ENCODE measurements at places on chromosomes 1 and 21.

DNA sequence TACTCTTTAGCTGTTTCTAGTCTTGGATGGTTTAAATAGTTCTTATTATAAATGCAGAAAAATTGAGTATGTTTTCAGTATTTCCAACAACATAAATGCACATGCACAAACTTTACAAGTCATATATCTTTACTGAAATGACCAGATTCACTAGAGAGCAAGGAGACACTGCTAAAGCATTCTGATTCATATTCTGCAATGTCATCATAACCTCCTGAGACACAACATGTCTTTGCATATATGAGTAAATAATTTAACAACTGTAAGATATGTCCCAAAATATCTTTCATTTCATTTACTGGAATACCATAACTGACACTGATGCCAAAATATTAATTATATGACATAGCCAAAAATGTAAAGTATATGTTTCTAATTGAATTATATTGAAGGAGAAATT is 16.8 kb upstream of the SAMSN1 start:
- DNase-seq, result no peak

DNA sequence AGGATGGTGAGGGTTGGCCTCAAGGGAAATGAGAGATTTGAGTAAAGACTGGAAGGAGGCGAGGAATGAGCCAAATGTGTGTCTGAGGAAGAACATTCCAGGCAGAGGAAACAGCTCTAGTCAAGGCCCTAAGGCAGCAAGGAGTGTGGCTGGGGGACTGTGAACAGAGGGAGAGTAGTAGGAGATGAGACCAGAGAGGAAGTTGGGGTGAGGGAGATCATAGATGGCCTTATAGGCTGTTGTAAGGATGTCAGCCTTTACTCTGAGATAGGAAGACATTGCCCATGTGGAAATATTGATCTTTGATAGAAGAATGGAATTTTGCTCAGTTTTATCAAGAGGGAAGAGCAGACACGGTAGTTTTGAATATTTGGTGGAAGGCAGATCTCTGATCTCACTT is 55.2 kb upstream of the ARTN start:
- DNase-seq, result no peak

DNA sequence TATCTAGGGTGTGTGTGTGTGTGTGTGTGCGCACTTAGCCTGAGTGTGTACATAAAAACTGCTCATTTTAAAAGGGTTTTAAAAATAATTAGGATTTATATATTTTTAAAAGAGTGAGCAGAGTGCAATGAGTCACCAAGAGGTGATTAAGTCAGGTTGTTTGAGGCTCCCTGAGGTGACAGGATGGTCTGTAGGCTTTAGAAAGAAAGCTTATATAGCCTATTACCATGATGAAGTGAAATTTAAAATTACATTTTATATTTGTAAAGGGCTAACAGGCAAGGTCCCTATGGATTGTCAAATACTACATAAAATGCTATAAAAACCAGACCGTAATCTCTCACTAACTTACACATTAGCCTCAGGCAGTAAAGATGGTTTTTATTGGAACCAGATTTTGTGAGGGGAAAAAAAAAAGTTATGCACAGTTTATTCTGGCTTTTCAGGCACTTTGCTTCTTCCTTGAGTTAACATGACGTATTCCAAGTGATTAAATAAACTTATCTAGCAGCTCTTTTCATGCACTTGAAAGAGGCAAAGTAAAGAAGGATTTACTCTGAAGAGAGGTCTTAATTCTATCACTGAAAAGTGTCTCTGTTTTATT is 711.7 kb upstream of the PTBP2 start:
- no peak for DNase-seq

DNA sequence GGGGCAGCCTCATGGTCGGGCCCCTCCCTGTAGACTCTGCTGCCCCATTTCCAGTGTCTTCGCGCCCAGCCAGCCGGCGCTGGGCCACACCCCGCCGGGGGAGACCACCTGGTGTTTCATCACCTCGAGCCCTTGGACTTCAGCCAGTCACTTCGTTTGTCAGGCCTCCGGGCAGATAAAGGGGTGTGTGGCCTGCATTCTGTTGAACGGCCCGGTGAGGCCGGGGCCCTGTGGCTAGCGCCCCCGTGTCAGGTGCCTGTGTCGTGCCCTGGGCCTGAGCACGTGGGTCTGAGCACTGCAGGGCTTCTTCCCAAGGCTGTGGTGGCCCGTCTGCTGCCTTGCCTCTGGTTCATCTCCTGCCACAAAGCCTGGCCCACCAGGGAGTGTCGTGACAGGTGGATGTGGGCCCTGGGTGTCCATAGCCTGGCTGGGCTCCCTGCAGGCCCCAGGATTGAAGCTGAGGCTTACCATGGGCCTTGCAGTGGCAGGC is 65.2 kb upstream of the DIP2A start:
- no peak for DNase-seq

GRCh38 chr1:198157847-198158725 is 1.3 kb downstream of the NEK7 start:
- peak; percentile 25 for DNase-seq

DNA sequence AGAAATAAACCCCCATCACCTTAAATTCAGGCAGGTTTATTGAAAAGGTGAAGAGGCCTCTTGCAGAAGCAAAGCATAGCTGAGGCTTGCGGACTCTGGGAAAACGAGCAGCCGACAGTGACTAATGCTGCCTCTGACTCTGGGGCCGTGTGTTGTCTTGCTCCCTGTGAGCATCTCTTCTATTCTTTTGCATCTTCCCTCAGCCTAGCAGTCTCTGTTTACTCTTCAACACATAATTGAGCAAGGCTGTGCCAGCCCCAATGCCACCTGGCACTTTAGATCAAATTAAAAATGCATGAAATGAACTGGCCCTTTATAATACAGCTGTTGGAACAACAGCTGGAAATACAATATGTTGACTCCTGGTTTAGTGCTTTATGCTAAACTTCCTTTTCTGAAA is 18.4 kb upstream of the REG4 start:
- DNase-seq, result no peak

DNA sequence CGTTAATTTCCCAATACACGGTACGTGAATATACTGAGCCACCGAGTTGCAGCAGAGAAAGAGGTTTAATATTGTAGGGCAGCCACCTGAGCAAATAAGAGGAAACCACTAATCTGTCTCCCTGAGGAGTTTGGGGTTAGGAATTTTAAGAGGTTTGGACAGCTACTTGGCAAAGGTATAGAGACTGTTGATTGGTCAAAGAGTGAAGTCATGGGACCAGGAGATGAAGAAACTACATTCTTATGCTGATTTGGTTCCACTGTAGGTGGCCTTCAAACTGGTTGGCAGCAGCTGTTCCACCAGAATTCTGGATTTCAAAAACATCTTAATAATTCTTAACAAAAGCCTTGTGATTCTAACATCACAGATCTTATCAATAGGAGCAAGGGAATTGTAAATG is 485.4 kb upstream of the PRMT6 start:
- no peak for DNase-seq

DNA sequence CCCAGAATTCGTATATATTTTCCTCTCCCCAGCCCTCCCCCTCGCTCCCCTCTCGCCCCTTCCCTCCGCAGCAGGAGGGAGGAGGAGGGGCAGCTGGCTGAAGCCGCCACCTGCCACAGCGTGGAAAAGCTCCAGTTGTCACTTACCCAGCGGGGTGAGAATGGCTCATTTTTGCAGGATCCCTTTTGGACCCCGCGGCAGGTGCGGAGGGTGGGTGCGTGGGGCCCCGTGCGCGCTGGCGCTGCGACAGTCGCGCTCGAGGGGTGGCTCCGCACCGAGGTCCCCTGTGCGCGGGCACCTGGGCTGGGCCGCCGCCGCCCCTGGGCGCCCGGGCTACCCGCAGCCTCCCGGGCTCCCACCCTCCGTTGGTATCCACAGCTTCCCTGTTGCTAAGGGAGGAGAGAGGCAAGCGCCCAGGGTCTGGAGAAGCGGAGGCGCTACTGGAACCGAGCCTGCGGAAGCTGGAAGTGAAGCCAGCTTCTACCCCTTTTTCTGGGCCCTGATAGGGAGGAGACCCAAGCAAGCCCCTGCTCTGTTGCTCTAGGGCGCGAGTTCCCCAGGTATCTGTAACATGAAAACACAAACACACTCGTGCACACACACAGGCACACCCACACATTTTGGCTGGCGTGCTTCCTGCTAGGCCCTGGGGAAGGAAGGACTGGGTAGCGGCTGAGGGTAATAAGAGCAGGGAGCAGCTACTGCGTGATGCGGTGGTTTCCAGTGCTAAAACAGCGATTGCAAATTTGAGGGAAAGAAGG is at the start of gene ERICH3:
ERICH3 (minus strand) TSS at position 442 of the 761 bp plus-strand sequence; CDS start at position 169, 273 bp downstream.
- peak; percentile 37 for DNase-seq

DNA sequence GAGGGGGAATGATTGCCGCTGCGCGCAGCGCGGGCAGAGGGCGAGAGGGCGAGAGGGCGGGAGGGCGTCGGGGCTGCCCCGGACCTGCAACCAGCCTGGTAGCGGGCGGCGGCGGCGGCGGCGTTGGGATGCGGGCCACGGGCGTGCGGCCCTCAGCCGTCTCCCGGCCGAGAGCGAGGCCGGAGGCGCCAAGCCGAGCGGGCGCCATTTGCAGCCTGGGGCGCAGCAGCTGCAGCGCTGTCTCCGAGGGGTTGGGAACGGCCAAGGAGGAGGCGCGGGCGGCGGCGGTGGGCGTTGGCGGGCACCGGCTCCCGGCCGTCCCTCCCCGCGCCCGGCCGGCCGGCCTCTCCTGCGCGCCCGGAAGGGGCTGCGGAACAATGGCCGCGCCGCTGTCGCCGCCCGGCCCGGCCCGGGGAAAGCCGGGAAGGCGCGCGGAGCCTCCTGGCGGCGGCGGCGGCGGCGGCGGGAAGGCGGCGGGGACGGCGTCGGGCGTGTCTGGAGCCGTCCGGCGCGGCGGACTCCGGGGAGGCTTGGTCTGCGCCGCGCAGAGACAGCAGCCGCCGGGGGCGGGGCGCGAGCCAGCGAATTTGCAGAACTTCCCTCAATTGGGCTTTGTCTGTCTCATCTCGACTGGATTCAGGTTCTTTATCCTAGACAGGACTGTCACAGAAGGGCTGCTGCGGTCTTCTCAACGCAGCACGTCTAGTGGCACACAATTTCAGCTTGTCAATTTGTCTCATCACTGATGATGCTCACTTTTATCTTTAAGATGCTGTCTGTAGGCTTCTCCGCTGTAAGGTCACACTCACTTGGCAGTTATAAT is 35.7 kb downstream of the ZBTB8B start:
- DNase-seq, result peak; percentile 84

- DNase-seq, result no peak
Observed at GRCh38 chr1:77847621-77848080, 40.8 kb upstream of the NEXN start.

GRCh38 chr1:180119837-180120236 is 34.8 kb upstream of the QSOX1 start:
- DNase-seq, result no peak

DNA sequence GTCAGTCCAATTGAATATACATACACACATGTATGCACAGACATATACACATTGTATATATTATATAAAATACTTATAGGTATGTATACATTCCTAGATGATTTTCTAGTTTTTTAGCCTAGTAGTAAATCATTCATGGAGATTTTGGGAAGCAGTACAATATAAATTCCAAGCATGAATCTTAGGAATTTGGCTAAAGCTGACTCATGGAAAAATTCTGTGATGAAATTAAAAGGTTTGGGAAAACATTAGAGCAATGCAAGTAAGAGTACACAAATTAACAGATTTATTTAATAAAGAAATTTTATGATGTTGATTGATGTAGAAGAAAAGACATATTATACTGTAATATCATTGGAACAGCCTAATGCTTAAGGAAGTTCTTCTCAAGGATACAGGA is 43.7 kb upstream of the PTGFR start:
- no peak for DNase-seq

GRCh38 chr1:64121766-64122385 is 81.5 kb upstream of the UBE2U start:
- DNase-seq, result no peak

GRCh38 chr1:58468612-58469011 is 77.9 kb downstream of the OMA1 start:
- no peak for DNase-seq

DNA sequence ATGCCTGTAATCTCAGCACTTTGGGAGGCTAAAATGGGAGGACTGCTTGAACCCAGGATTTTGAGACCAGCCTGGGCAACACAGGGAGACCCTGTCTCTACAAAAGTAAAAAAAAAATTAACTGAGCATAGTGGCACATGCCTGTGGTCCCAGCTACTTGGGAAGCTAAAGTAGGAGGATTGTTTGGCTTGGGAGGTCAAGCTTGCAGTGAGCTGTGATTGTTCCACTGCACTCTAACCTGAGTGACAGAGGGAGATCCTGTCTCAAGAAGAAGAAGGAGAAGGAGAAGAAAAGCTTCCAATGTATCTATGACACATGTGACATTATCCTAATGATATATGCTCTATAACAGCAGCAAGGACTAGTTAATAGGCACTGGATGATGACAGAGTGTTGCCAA is 20.1 kb upstream of the ARHGAP29 start:
- DNase-seq, result no peak

Data from GM13977 (cell line).